GDM1 (cell line): ENCODE measurements at places on chromosomes 16 and 17.

DNA sequence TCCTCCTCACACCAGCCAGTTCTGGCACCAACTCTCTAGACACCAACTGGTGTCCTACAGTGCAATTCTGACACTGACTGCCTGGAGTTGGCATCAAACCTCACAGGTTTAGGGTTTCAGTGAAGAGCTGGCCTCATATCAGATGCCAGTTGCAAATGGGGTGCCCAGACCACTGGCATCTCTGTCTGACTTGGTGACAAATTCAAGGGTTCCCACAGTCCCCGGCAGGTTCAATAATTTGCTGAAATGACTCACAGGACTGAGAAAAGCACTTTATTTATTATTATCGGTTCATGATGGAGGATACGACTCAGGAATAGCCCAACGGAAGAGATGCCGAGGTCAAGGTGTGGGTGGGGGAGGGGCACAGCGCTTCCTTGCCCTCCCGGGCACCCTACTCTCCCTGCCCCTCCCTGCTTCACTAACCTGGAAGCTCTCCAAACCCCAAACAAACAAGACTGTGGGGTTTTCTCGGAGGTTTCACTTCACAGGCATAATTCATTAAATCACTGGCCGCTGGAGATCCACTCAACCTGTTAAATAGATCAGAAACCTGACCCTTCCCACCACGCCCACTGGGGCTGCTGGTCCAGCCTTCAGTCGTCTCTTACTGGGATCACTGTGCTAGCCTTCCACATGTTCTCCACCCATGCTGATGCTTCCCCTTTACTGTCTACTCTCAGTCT is 1.7 kb upstream of the NLRP1 start:
- DNase-seq: no peak

GRCh38 chr16:67104845-67105244 is 4.9 kb upstream of the PHAF1 start:
- DNase-seq: no peak

- DNase-seq: no peak
Measured at GRCh38 chr16:31487071-31487719, 4.3 kb downstream of the SLC5A2 start.

GRCh38 chr16:15949210-15950160 is at the start of gene ABCC1:
Gene ABCC1 (plus strand): TSS chr16:15949616. CDS start chr16:15949752, 136 bp downstream.
- DNase-seq: no peak

GRCh38 chr16:86103320-86103719 is 204.4 kb downstream of the IRF8 start:
- no peak for DNase-seq
